ENCODE measurements at places on chromosomes 5 and 9. TPM values are rescaled to one million over a fixed set of nuclear protein-coding genes. Genes with fewer than 3 reads are reported as not detected.

- DNase-seq: no peak
These were observed 205.2 kb downstream of the PIK3R1 start for GRCh38 chr5:68420476-68421344.

DNA sequence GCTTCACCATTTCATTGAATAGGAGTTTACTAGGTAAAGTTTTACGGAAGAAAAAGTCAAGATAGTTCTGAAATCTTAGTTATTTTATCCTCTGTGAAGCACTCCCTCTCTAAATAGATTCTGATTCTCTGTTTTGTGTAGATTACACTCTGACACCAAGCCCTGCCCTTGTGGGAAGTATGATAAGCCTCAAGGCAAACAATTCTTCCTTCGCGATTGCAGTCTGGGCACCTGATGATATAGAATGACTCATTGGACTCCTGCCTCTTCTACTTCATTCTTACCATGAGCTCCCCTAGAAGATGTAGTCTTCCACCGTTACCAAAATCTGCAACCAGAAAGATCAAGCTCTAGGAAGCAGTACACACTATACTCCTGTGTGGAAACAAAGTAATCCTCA is 626.9 kb upstream of the PTGER4 start:
- no peak for DNase-seq

GRCh38 chr5:73205305-73205704 is 32.3 kb downstream of the TMEM174 start:
- DNase-seq: no peak

DNA sequence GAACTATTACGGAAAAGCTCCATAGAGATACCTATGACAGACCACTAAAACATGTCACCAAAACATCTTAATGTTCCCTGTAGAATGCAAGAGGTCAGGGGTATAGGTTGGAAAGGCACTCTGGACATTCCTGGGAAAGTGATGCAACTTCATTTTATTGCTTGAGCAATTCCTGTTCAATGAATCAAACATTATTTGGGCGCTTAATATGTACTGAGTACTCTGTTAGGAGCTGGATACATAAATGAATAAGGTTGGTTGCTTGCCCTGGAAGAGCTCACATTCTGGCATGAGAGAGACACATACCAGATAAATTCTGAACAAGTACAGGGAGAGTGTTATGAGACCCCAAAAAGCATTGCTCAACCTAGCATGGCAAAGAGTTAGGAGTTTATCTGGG is 408.9 kb upstream of the DMAC1 start:
- DNase-seq: no peak

DNA sequence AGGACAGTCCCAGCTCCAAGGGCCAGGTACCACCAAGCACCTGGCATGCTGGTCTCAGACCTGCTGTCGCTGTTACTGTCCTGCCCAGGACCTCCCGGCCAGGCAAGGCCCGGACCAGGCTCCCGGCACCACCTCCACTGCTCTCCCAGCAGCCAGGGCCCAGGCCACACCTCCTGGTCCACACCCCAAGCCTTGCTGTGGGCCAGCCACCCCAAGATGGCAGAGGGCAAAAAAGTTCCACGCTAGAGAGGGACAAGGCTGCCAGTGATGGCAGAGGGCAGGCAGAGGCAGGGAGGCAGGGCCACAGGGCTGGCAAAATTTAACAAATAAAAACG is 1.1 kb downstream of the DNLZ start:
- no peak for DNase-seq

GRCh38 chr9:33465096-33465495 is 8.6 kb downstream of the NOL6 start:
- DNase-seq: peak; percentile 15

The KLF4 gene
- total RNA-seq: 2.5 TPM

GRCh38 chr9:38412751-38413150 is 11.5 kb downstream of the IGFBPL1 start:
- no peak for DNase-seq

The STK10 gene
- 7.4 TPM for total RNA-seq

DNA sequence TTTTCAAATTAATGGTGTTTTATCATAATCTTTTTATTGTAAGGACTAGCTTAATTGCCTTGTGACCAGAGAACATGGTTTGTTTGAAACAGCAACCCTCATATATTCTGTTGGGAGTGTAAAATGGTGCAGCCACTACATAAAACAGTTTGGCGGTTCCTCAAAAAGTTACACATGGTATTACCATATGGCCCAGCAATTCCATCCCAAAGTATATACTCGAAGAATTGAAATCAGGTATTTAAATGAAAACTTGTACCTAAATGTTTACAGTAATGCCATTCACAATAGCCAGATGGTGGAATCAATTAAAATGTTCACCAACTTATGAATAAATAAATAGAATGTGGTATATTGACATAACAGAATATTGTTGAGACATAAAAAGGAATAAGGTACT is 14.8 kb upstream of the IL33 start:
- DNase-seq: no peak

DNA sequence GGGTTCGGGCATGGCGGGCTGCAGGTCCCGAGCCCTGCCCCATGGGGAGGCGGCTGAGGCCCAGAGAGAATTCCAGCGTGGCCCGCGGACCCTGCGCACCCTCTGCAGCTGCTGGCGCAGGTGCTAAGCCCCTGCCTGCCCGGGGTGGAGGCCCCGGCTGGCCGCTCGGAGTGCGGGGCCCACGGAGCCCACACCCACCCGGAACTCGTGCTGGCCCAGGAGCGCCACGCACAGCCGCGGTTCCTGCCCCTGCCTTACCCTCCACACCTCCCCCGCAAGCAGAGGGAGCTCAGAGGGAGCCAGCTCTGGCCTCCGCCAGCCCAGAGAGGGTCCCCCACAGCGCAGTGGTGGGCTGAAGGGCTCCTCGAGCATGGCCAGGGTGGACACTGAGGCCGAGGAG is 75.3 kb downstream of the MRPS30 start:
- no peak for DNase-seq
